LHCN-M2 (cell line): ENCODE measurements at places on chromosomes 6 and 20. TPM values are rescaled to one million over a fixed set of nuclear protein-coding genes. Genes with fewer than 3 reads are reported as not detected.

The ELOVL2 gene
- total RNA-seq, result 0.06 TPM in 1 of 2 replicates, not detected in the other

The SIRPD gene
- not detected in 2 replicates for total RNA-seq

The EFCAB8 gene
- 0.17 TPM in 1 of 2 replicates, not detected in the other for total RNA-seq

The FBXO30 gene
- 11.0 and 12.2 TPM in 2 replicates for total RNA-seq

DNA sequence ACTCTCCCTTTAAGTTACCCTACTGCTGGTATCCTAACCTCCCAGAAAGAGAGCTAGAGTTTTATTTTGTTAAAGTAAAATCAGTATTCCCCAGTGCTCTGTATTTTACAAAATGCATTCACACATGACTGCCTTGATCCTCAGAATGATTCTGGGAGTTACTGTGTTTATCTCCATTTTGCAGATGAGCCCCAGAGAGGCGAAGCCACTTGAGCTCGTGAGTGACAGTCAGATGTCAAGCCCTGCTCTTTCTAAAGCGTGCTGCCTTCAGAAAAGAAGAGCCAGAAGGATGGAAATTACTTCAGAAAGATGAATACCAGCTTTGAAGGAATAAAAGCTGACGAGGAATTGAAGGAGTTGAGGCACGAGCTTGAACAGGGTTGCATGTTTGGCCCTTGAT, 14.1 kb upstream of the OSER1 start:
- DNase-seq, result no peak

DNA sequence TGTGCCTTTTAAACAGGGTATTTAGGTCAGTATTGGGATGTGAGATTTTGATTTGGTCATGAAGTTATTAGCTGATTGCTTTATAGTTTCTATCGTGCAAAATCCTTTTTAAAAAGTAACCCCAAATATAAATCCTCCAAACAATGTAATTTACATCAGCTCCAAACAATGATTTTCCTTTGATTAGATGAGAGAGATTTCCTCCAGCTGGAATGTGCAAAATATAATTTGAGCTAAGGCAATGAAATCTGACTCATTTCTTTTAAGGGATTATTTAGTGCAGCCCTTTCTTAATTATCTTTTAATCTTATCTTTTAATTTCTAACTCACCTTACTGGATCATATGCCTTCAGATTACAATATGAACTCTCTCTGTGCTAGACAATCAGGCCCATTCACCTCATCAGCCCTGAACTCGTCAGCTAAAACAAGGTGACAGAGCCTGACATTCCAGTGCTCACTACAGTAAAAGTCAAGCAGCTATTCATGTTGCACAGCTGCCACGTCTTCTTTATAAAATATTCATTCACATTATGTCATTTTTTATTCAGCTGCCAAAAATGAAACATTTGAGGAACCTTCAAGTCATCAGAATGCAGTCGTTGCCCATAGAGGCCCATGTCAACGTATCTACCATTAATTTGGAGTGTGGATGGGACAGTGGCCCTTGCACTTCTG, 440.1 kb downstream of the CBLN4 start:
- DNase-seq, result no peak

GRCh38 chr6:148154668-148155067, 188.0 kb upstream of the SASH1 start:
- no peak for DNase-seq

- no peak for DNase-seq
Observed at GRCh38 chr6:36110863-36111262, 19.4 kb upstream of the MAPK13 start.

DNA sequence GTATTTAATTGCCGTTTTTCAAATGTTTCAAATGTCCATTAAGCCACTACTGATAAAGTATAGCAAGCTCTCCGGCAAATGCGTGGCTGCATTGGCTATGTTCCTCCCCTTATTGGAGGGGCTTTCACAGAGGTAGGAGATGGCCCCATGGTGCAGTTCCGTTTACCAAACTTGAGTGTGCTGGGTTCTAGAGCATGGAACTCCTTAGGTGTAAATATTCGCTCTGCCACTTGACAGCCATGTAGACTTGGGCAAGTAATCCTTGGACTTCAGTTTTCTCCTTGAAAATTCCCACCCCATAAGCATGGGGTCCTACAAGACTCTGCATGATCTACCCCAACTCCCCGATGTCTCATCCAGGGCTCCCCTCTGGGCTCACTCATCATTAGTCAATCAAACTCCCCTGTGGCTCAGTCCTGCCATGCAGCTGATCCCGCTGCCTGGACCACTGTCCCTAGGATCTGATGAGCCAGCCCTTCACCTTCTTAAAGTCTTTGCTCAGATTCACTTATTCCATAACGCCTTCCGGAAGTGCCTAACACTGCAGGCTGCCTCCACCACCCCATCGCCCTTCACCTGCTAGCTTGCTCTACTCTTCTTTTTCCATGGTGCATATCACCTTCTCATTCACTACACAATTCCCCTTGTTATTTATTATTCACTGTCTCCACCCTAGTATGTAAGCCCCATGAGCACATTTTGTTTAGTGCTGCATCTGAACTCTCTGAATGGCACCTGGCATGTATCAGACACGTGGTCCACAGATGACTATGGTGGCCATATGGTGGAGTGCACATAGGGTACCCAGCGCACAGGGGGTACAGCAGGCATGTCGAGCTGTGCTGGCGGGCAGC, 18.8 kb downstream of the PRR18 start:
- DNase-seq, result no peak

DNA sequence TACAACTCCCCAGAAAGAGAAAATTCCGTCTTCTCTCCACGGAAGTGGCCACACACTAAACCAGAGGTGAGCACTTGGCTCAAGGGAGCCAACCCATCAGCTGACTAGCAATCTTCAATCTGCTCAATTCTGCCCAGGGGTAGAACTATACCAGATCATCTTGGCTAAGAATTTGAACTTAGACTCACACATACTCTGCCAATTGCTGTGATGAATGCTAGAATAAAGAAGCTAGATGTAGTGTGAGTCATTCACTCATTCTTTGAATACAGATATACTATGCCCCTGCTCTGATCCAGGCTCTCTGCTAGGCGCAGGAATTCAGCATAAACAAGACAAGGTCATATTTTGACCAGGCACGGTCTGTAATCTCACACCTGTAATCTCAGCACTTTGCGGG, 147.9 kb upstream of the SHLD1 start:
- no peak for DNase-seq

- DNase-seq, result no peak
Observed at GRCh38 chr6:24458941-24459340, 30.4 kb downstream of the GPLD1 start.
